ENCODE measurements at places on chromosomes 2 and 18. TPM values are rescaled to one million over a fixed set of nuclear protein-coding genes. Genes with fewer than 3 reads are reported as not detected.

The ELOA2 gene
- total RNA-seq = not detected

DNA sequence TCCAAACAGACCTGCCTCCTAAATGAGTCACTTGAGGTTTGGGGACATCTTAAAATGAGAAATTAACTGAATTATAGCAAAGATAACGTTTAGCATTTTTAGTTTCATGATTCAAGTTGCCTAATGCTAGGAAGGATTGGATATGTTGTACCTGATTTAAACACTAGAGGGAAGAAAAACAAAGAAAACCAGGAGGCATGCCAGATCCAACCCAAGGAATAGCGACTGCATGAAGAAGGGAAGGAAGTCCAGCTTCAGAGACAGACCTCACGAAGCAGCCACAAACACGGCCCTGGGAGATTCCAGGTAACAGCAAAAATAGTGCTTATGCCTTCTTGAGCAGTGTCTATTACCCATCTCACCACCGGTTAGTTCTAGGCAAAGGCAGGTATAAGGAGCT, 499.9 kb upstream of the SPHKAP start:
- no peak for DNase-seq

GRCh38 chr2:82913566-82913965, 1545.5 kb downstream of the SUCLG1 start:
- DNase-seq = no peak

The MC5R gene
- not detected for total RNA-seq

The CDCA7 gene
- total RNA-seq = 1.3 TPM

GRCh38 chr18:59454909-59455727, 96.1 kb upstream of the LMAN1 start:
- peak; percentile 61 for DNase-seq

DNA sequence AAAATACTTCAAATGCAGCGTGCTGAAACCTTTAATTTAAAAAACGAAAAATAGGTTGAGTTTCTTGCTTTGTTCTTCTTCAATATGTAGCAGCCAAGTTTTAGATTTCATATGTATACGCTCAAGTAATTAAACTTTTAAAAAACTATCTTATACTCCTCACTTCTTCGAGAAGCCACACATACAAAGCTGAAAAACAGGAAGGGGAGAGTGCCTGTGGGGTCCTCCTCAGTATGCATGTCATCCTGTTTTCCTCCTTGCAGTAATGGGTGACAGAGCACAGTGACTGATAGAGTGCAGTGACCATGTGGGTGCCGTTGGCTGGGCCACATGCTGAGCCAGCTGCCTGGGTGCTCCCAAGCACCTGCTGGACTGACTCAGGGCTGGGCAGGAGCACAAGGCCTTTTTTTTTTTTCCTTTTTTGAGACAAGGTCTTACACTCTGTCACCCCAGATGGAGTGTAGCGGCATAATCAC, 33.3 kb downstream of the UXS1 start:
- no peak for DNase-seq

The DLX2 gene
- total RNA-seq = not detected

DNA sequence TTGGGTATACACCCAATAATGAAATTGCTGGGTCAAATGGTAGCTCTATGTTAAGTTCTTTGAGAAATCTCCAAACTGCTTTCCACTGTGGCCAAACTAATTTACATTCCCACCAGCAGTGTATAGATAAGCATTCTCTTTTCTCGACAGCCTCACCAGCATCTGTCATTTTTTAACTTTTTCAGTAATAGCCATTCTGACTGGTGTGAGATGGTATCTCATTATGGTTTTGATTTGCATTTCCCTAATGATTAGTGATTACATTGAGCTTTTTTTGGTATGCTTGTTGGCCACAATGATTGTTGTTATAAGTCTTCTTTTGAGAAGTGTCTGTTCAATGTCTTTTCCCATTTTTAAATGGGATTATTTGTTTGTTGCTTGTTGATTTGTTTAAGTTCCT, 50.4 kb upstream of the EPAS1 start:
- no peak for DNase-seq

DNA sequence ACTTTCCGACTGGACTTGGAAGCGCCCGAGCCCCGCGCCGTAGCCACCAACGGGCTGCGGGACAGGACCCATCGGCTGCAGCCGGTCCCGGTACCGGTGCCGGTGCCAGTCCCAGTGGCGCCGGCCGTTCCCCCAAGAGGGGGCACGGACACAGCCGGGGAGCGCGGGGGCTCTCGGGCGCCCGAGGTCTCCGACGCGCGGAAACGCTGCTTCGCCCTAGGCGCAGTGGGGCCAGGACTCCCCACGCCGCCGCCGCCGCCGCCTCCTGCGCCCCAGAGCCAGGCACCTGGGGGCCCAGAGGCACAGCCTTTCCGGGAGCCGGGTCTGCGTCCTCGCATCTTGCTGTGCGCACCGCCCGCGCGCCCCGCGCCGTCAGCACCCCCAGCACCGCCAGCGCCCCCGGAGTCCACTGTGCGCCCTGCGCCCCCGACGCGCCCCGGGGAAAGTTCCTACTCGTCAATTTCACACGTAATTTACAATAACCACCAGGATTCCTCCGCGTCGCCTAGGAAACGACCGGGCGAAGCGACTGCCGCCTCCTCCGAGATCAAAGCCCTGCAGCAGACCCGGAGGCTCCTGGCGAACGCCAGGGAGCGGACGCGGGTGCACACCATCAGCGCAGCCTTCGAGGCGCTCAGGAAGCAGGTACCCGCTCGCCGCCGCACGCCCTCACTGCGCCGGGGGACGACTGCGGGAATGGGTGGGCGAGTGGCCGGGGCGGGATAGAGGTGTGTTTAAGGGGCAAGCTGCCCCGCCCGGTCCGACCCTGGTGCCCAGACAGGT, 713 bp downstream of the ATOH8 start:
- no peak for DNase-seq

The UGT1A5 gene
- not detected for total RNA-seq

- no peak for DNase-seq
Observed at GRCh38 chr2:189015359-189015758, 41.2 kb downstream of the COL3A1 start.

The TRIM43 gene
- total RNA-seq = not detected

DNA sequence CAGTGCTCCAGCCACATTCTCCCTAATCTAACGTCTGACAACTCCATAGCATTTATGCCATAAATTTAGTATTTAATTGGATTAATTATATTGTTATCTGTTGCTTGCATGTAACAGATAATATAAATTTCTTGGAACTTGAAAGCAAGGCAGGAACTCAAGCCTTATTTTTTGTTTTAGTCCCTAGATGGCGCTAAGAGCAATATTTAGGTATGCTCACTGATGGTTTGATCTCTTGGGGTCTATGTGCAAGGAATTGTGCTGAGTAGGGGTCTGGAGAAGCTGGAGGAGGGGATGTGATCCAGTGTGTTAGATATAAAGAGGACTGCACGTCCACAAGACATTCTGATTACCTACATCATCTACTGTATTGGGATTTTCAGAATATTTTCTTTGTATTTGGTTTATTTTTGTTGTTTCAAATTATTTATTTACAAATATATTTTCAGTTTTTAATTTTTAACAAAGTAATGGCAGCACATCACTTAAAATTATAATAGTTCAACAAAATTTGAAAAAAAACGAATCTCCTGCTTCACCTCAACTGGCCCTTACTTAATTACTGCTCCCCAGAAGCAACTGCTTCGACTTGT, 32.8 kb downstream of the KATNAL2 start:
- DNase-seq = no peak

- DNase-seq = no peak
Observed at GRCh38 chr18:28469946-28470345, 293.0 kb upstream of the CDH2 start.

The HOXD1 gene
- total RNA-seq = not detected

DNA sequence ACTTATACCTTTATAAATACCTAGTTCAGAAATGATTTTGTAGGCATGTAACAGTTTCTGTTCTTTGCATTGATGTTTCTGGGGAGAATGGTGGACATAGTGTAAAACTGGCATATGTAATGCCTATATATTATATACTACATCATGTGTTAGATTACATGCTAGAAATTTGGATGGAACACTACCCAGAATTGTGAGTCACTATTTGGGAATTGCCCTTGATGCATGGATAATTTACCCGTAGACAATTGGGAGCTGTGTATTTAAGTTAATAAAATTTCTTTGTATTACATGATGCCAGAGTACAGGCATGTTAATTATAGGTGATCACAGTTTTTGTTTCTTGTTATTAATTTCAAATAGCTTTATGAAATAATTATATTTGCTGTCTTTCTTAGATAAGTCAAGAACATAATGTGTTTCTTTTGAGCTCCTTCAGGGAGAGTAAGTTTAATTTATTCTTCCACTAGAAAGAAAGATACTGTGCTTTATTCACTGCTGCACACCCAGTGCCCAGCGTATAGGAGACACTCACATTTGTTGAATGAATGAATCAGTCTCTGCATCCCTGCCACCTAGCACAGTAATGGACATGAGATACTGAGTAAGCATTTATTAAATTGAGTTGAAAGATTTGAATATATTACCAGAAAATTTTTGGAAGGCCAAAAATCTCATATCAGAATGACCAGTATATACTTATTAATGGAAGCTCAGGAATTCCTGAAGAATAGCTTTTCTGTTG, 16.9 kb downstream of the ACSL3 start:
- DNase-seq = no peak

DNA sequence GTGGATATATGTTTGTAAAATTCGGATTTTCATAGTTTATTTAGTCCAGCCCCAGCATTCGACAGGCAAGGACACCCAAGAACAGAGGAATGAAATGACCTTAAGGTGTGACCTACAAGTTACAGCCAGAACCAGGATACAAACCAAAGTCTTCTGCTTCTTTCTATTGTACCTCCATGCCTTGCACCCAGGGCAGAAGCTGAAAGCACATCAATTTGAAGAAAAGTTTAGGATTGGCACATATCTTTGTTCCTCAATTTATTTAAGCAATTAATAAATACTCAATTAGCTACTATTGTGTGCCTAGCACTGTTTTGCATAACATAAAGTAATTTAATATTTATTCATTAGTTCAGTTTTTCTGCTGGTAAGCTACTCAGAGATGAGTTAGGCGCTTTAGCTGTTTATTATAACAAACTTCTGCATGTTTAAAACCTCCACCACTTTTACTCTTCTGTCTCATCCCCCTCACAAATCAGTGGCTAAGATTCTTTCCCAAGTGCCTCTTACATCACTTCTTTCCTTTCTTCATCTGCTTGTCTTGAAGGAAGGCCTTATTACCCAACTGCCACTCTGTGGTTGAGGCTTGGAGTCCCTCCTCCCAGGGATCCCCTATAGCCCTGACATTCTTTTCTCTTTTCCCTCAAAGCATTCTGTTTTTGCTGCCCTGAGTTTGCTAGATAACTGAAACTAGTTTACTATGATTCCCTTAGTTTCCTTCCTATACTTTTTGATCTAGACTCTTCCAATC, 37.1 kb upstream of the DARS1 start:
- no peak for DNase-seq

DNA sequence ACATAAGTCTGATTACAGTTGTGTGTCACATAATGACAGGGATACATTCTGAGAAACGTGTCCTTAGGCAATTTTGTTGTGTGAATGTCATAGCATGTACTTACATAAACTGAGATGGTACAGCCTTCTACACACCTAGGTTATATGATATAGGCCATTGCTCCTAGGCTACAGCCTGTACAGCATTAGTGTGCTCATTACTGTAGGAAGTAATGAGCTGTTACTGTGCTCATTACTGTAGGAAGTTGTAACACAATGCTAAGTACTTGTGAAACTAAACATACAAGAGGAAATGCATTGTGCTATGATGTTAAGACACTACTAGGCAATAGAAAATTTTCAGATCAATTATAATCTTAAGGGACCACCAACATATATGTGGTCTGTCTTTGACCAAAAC, 72.8 kb downstream of the UPP2 start:
- DNase-seq = no peak

- DNase-seq = no peak
Observed at GRCh38 chr2:237790353-237790752, 8.2 kb upstream of the RBM44 start.

The HRH4 gene
- total RNA-seq = not detected

DNA sequence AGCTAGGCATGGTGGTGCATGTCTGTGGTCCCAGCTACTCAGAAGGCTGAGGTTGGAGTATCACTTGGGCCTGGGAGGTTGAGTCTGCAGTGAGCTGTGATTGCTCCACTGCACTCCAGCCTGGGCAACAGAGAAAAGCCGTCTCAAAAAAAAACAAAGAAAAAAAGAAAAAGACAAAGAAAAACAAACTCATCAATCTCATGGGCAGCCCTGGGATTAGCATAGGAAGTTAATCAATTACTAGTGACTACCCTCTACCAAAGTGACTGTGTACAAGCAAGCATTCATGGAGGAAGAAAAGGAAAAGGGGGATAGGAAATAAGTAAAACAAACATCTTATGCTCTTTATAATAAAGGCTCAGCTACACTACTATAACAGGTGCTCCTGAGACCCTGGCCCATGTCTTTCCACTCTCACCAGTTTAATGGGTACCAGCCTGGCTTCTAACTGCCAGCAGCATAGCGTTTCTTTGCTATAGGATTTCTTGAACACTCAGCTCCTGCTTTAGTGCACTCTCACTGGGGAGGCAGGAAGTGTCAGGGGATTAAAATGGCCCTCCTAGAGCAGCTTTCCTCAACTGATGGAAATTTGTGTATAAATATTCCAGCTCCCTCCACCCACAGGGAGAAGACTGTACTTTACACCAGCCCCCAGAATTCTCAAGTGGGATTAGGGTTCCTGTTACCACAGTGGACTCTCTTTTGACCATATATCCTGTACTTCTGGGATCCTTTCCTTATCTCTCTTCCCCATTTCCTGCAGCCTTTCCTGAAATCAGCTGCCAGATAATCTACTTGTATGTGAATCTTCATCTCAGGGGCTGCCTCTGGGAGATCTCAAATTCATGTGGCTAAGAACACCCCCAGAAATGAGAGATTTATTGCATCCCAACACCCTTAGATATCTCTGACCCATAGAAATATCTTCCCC, 91.3 kb upstream of the GLS start:
- DNase-seq = no peak

The FBXO15 gene
- total RNA-seq = not detected

DNA sequence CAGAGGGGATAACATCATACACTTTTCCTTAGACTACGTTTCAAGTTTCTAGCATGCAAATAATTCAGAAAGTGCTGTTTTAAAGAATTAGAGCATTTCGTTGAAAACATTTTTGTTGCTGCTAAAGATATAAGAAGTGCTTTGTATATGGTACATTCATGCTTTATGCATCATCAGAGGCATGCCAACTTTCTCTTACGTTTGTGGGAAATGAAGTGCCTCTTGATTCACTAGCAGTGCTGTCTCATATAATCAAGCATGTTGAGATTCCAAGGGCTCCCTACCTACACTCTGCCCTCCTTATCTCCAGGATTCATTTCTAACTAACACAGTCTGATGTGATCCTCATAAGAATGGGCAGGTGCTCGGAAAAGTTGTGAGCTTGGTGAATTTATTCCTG, 748.6 kb upstream of the DDX18 start:
- no peak for DNase-seq

- DNase-seq = peak; percentile 33
Observed at GRCh38 chr18:79547413-79548076, 132.1 kb upstream of the CTDP1 start.

GRCh38 chr2:88838165-88838635, 146.7 kb downstream of the RPIA start:
- DNase-seq = no peak

The ECEL1 gene
- not detected for total RNA-seq
